ENCODE measurements at places on chromosomes 7 and 10.

DNA sequence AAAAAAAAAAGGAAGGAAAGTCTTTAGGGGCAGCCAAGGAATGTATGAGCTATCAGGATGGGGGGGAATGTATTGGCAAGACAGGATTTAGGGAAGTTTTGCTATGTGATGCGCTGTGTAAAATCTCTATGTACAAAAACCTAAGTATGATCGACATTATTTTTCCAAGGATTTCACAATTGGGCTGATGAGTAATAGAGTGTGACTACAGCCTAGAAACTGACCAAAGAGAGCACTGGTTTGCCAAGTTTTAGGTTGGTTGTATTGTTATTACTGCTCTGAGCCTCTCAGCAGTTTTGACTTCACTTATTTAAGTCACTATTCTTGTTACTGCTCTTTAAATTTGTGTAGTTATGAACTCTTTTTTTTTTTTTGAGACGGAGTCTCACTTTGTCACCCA, 107.3 kb downstream of the NRCAM start:
- no peak for DNase-seq

GRCh38 chr7:108147031-108147563, 16.9 kb upstream of the LAMB4 start:
- DNase-seq: no peak

DNA sequence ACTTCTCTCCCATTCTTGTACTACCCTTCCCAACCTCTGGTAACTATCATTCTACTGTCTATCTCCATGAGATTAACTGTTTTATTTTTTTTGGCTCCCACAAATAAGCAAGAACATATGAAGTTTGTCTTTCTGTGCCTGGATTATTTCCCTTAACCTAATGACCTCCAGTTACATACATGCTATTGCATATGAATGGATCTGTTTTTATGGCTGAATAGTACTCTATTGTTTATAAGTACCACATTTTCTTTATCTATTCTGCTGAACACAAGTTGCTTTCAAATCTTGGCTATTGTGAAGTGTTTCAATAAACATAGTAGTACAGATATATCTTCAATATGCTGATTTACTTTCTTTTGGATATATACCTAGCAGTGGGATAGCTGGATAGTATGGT, 376.6 kb upstream of the KCND2 start:
- DNase-seq: no peak

GRCh38 chr7:83178796-83179195, 16.1 kb upstream of the PCLO start:
- DNase-seq: no peak

DNA sequence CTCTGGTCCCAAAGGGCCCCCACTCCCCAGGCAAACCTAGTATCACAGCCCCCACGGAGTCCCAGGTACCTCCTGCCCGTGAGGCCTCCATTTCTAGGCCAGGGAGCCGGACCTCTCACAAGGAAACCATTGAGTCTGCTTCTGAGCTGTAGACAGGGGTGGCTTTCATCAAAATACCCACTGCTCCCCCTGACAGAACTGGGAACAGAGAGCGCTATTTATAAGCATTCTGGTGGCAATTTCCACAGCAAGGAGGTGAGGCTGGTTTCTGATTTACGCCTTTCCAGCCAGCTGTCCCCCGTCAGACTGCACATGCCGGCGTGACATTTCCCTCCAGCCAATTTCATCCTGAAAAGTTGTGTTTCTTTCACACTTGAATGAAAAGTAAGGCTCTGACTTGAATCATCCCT, 407.5 kb upstream of the PRKCQ start:
- DNase-seq: no peak

DNA sequence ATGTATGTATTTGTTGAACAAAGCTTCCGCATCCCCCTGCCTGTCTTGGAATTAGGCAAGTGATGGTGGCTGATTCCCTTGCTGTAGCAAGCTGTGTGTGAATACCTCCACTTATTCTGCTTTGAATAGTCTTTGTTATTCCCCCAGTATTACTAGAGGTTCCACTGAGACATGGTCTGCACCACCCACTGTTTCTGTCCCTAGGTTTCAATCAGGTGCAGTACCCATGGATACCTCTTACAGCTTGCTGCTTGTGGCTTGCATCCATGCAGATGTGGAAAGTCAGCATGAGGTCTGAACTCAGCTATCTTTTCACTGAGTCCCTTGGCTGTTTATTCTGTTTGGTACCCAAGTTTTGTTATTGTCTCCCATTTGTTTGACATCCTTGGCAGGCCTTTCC, 447.4 kb downstream of the GRM8 start:
- DNase-seq: no peak

DNA sequence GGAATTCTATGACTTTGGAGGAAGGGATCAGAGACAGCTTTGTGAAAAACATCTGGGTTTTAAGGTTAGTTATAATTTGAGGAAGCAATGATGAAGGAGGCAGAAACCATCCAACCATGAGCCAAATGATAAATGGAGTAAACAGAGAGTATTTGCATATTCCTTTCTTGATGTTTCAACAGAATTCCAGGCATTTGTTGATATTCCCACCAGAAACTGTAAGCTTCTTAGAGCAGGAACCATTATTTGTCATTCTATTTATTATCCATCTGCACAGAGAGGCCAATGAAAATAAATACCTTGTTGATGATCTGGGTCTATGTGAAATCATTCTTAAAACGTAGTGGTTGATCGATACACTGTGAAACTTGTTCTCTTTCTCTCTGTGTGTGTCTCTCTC, 715.3 kb downstream of the INHBA start:
- DNase-seq: no peak

DNA sequence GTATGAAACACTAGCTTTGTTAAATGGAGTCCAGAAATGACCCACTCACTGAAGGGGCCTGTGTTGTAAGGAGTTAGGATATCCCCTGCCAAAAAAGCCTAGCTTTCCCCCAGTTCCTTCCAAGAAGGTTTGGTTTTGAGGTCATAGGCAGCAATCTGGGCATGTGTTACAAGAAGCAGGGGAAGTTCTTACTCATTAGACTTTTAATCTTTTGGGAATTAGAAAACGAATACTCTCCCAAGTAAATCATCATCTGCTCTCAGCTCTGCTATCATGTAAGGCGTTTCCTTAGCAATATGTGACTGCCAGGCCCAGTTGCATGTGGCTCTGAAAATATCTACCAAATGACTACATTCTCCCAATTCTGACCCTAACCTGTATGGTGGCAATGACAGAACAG, 3.7 kb downstream of the NOD1 start:
- DNase-seq: no peak
